ENCODE measurements at places on chromosomes 1 and 21. TPM values are rescaled to one million over a fixed set of nuclear protein-coding genes. Genes with fewer than 3 reads are reported as not detected.
A peak's percentile ranks its signal among the peaks of the same experiment; 100 is the strongest.

The LCE1E gene
- not detected for total RNA-seq

The HEYL gene
- total RNA-seq, result 3.3 TPM

The TLR5 gene
- total RNA-seq, result 1.8 TPM

DNA sequence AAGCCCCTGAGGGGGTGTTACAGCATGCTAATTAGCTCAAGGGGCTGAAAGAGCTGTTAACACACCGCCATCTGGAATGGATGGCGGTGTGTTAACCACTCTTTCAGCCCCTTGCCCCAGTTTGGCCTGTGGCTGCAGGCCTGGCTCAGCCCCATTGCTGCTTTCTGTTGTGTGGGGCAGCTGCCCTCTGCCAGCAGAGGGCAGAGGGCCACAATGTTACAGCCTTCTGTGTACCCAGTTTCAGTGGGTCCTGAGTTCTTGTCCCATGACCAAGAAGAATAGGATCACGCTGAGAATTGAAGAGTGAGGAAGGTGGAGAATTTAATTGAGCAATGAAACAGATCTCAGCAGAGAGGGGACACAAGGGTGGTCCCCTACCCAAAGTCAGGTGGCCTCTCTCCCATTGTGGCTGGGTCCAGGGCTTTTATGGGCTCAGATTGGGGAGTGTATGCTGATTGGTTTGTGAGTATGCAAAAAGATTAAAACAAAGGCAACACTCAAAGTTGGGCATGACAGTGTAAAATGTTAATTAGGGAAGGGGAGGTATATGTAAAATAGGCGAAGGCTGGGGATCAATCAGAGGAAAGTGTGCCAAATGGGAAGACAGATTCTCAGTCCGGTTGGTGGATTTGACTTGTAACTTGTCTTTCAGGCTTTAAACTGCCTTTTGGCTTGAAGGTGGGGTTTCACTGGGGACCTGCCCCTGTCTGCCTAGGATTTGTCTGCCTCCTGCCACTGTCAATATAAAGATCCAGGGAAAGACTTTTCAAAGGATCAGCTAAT lies 142.2 kb downstream of the RABGAP1L start:
- no peak overlapping the region for H3K4me3 ChIP-seq
- H3K36me3 ChIP-seq, result no peaks in the 10 kb centered on the region
- DNase-seq, result no peak
- no peak overlapping the region for H3K27ac ChIP-seq
- H3K4me1 ChIP-seq, result no peaks in the 10 kb centered on the region

GRCh38 chr1:38095454-38095931 lies 48.9 kb upstream of the POU3F1 start:
- H3K4me1 ChIP-seq, result no peaks in the 10 kb centered on the region
- no peak overlapping the region for H3K27ac ChIP-seq
- no peaks in the 10 kb centered on the region for H3K27me3 ChIP-seq
- no peak overlapping the region for H3K4me3 ChIP-seq

GRCh38 chr1:201140941-201141260 lies 13.4 kb downstream of the TMEM9 start:
- no peak overlapping the region for H3K4me3 ChIP-seq
- DNase-seq, result peak; percentile 6
- no peaks in the 10 kb centered on the region for H3K27me3 ChIP-seq

GRCh38 chr1:180928331-180929230 lies 15.9 kb downstream of the KIAA1614 start:
- no peak overlapping the region for H3K27ac ChIP-seq
- DNase-seq, result no peak
- peaks cover 20% of the 10 kb centered on the region for H3K4me1 ChIP-seq
- no peaks in the 10 kb centered on the region for H3K27me3 ChIP-seq
- no peak overlapping the region for H3K4me3 ChIP-seq

DNA sequence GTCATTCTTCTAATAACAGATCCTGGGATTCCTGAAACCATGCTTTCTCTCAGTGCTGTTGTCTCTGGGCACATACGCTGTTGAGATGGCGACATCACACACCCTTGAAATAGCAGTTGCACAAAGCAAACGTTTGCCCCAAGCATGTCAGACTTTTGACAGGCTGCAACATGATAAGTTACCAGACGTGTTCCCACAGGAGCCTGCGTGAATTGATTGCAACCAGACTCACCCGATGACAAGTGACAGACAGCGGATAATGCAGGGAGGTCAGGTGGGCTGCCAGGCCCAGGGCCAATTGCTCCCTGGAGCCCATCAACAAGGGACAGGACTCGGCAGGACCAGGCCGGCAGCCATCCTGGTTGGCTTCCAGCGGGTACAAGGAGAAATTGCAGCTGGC lies 310.9 kb downstream of the SIPA1L2 start:
- peak overlapping the region; percentile 18 for H3K4me3 ChIP-seq
- peaks cover 11% of the 10 kb centered on the region for H3K4me1 ChIP-seq
- H3K27ac ChIP-seq, result peak overlapping the region; percentile 63
- no peaks in the 10 kb centered on the region for H3K36me3 ChIP-seq

- no peaks in the 10 kb centered on the region for H3K36me3 ChIP-seq
- H3K27ac ChIP-seq, result no peak overlapping the region
- no peaks in the 10 kb centered on the region for H3K4me1 ChIP-seq
- DNase-seq, result no peak
- no peak overlapping the region for H3K4me3 ChIP-seq
These were observed 291.8 kb upstream of the CAMK1G start for GRCh38 chr1:209291715-209292114.
